ENCODE measurements at places on chromosomes 5 and 9.

DNA sequence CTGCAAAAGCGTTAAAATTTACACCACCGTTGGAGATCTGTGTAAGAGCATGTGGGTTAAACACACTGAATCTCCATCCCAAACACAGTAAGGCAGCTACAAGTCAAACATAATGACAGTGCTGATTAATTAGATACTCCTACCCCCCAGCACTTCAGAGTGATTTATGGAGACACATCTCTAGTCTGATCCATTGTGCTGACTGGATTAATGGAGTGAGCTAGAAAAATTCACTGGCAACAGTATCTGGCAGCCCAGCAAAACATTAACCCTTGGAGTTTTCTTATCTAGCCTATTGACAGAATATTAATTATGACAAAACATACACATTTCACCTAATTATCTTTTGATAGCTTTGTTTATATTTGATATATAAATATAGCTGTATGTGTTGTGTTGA lies 188.6 kb upstream of the ISL1 start:
- no peak for DNase-seq

GRCh38 chr9:80516679-80517078 lies 944.9 kb downstream of the TLE4 start:
- DNase-seq: no peak

- DNase-seq: no peak
Observed at GRCh38 chr5:132915681-132916080, 42.2 kb downstream of the LEAP2 start.

DNA sequence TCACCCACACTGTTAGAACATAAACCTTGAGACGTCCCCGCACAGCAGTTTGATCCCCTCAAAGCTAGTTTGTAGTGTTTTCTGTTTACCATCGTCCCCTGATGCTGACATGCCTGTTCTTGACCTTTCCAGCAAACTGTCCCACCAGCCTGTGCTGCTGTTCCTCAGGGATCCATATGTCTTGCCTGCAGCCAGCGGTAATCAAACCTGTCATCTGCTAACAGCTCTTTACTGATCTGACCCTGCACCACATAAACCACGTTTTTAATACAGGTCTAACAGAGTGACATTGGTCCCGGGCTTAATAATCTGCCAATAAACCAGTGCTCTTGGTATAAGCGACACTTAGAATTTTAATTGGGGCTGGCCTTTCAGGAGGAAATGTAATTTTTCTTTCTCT lies 34.7 kb downstream of the PPIC start:
- no peak for DNase-seq

DNA sequence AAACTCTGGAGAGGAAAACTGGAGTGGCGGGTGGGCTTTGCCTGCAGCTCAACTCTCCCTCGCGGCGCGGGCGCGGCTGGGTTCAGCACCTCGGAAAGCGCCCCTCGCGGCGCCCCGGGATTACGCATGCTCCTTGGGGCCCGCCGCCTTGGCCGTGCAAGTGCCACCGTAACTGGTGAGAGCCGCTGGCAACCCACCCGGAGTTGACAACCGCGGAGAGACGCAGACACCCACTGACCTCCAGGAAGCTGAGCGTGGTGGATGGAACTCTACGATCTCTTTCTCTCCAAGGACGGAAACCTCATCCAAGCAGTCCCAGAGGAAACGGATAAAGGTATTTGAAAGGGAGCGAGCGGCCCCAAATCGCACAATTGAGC lies 194 bp upstream of the RXFP3 start:
- no peak for DNase-seq

GRCh38 chr5:36494841-36495601 lies 111.4 kb upstream of the SLC1A3 start:
- no peak for DNase-seq

DNA sequence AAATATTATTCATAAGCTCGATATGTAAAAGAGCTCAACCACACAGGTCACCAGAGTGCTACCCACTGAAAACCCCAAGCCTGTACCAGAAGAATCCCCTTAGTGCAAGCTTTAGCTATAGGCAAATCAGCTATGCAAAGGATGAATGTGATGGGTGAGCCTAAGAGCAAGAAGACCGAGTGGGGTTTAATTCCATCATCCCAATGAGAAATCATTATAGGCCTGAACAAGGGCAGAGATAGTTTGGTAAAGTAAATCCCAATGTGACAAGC lies 21.8 kb downstream of the ELOVL7 start:
- no peak for DNase-seq

DNA sequence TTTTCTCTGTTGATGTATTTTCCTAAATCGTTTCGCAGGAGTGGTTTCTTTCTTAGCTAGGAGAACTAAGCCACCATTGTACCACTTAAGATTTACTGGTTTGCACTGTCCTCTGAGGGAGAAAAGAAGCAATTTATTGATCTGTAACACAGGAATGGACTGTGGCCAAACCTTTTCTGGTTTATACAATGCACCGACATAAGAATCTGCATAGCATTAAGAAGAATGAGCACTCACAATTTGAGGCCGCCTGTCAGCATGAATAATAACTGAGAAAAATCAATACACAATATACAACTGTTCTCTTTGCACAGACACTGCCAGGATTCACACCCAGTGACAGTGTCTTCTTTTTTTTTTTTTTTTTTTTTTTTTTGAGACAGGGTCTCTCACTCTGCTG lies 168.6 kb upstream of the DMRT1 start:
- no peak for DNase-seq

DNA sequence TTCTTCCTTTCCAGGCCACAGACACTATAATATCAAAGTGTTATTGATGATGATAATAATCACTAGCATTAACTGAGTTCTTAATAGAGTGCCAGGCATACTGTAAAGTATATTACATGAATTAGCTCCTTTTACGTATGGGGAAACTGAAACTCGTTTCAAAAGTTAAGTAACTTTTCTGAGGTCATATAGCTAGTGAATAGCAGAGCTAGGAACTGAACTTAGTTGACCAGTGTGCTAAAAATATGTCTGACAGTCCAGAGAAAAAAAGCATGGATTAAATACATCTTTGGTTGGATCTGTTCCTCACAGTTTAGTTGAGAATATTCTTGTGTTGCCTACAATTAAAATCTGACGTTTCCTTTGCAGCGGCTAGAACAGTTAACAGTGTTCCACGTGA lies 18.4 kb upstream of the CATSPER3 start:
- no peak for DNase-seq

GRCh38 chr5:57600321-57600720 lies 117.7 kb upstream of the ACTBL2 start:
- DNase-seq: no peak

DNA sequence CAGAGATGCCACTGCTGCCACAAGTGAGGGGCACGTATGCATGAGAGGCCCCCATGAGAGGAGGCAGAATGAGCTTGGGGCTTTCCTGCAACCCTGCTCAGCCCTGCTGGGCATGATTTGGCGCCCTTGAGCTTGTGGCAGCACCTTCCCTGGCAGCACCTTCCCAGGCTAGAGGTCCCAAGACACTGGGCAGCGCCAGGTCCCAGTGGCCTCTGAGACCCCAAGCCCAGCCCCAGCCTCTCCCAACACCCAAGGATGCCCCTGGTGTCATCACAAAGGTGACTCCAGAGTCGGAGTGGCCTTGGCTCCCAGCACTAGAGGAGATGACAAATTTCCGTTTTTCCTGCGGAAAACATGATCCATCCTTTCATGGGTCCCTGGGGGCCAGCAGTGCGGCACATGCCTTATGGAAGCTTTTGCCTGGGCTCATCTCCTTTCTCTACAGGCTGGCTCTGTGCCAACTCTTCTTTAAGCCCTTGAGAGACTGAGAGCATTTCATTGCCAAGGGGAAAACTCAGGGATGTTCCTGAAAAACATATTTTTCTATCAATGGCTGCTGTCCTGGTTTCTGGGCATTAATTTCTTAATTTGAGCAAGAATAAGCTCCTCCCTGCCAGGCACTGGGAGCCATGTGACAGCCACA lies 77.1 kb upstream of the ADAMTS2 start:
- DNase-seq: no peak

DNA sequence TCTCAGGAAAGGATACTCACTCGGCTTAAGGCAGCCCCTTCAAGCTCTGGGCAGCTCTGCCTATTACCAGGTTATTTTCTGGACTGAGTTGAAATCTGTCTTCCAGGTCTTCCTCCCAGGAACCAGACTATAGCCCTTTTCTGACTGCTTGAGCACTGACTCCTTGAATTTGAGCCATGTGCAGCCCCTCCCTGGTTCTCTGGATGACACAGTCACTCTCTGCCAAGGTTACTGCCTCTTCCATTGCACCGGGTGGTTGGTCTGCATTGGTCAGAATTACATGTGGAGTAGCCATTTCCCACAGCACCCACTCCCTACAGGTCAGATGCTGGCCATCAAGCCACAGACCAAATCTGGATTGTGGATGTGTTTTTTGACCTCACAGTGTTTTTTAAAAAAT lies 81.9 kb downstream of the KLF4 start:
- no peak for DNase-seq

GRCh38 chr5:36908544-36909260 lies 32.1 kb downstream of the NIPBL start:
- DNase-seq: no peak

GRCh38 chr5:174183701-174184100 lies 138.2 kb downstream of the NSG2 start:
- DNase-seq: no peak

DNA sequence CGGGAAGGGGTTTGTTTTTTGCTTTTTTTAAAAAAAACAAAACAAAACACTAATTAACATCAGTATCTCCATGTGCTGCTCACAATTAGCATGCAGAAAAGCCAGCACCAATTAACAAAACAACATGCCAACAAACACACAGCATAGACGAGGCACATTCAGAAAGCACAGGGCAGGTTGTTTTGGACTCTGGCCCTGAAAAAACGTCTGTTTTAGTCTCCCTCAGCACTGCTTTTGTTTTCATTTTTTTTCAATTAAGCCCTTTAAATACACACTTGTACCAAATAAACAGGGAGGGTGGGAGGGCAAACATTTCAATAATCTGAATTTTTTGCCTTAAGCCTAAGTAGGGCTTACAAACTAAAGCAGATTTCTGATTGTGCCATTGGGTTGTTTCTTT lies 309.6 kb downstream of the DTWD2 start:
- DNase-seq: no peak

GRCh38 chr5:124061663-124062062 lies 549.7 kb downstream of the CSNK1G3 start:
- DNase-seq: no peak

GRCh38 chr9:2642068-2642467 lies 20.5 kb downstream of the VLDLR start:
- no peak for DNase-seq

- no peak for DNase-seq
Observed at GRCh38 chr5:72841756-72842535, 25.5 kb downstream of the TNPO1 start.

- DNase-seq: no peak
Observed at GRCh38 chr9:134223591-134224122, 59.3 kb upstream of the RNU6ATAC start.

GRCh38 chr5:78819166-78819565 lies 165.9 kb downstream of the ARSB start:
- no peak for DNase-seq

DNA sequence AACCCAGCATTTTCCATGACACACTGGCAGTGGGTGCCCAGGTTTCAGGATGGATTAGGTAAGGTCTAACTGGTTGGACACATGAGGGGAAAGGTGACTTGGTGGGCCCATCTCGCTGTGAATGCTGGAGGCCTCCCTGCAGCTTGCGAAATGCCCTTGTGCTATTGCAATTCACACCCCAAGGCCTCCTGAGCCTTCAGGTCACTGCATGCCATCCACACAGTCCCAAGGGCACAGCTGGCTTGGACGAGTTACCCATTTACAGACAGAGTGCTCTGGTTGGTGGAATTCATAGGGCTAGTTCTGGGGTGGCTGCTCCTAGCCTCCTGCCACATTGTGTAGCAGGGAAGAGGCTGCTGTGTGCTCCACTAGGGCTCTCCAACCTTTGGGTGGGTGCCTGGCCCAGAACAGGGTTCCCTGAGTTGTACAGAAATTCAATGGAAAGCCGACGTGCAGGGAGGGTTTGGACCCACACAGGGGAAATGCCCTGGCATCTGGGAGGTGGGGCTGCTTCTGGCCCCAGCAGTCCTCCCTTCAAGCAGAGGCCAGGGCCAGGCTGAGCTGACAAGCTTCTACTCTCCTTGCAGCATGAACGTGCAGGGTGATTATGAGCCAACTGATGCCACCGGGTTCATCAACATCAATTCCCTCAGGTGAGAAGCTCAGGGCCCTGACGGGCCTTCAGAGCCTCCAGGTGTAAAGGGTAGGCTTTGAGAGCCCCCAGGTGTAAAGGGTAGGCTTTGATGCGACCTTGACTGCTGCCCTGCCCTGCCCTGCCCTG lies 54.3 kb downstream of the ASS1 start:
- no peak for DNase-seq

- DNase-seq: no peak
Observed at GRCh38 chr9:35349287-35349990, 140.5 kb upstream of the RUSC2 start.

- no peak for DNase-seq
Observed at GRCh38 chr9:136921307-136921706, 23.2 kb downstream of the FBXW5 start.

GRCh38 chr9:137315581-137316011 lies 13.5 kb upstream of the NRARP start:
- no peak for DNase-seq

GRCh38 chr5:175778951-175779503 lies 92.4 kb upstream of the CPLX2 start:
- no peak for DNase-seq

- no peak for DNase-seq
Observed at GRCh38 chr5:67792891-67793290, 422.7 kb upstream of the PIK3R1 start.

GRCh38 chr9:130018265-130018664 lies 24.7 kb downstream of the FNBP1 start:
- no peak for DNase-seq

DNA sequence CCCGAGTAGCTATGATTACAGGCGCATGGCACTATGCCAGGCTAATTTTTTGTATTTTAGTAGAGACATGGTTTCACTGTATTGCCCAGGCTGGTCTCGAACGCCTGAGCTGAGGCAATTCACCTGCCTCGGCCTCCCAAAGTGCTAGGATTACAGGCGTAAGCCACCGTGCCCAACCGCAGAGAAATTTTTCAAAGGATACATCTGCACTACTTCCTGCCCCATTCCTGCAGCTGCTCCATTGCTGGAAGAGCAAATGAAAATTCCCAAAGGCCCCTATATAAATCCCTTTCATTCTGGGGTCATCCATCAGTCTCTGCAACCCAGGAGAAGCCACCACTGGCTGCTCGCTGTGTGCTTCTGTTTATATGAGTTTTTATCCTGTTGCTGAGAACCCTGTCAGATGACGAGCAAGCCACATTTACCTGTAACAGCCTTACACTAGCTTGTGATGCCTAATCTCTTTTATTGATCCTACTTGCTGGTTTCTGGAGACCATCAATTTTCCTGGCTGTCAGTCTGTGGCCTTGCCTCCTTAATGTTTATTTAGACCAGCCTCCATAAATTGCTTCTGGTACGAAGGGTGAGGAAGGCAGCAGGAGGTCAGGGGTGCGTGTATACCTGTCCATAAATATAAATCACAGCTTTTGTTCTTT lies 925.3 kb downstream of the TLE4 start:
- no peak for DNase-seq

All from activated gamma-delta T cell treated with anti-CD3 and anti-CD28 coated beads, Interleukin-2, amount 50 U/mL, for 16 hours (primary cell).